Stimulated activated CD4-positive, alpha-beta T cell treated with anti-CD3 and anti-CD28 coated beads, Interleukin-1b, Interleukin-23, amount 100 ng/mL, for 24 hours (primary cell): ENCODE measurements at places on chromosomes 1 and 21.

DNA sequence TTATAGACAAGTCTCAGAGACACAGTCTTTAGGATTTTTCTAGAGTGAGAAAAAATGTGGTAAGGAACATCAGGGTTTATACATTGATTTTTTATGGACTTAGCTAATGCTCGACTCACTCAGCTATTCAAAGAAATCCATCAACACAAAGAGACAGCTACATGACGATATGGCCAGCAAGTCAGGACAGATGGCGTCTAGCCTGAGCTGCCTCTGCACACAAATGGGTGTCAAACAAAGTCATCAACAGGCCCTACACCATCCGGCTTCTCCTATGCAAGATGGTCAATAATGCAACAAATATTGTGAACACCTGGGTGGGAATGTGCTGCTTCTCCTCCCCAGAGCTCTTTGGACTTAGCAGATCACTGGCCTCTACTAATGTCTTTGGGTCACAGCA lies 13.3 kb upstream of the ERICH3 start:
- DNase-seq, result no peak

DNA sequence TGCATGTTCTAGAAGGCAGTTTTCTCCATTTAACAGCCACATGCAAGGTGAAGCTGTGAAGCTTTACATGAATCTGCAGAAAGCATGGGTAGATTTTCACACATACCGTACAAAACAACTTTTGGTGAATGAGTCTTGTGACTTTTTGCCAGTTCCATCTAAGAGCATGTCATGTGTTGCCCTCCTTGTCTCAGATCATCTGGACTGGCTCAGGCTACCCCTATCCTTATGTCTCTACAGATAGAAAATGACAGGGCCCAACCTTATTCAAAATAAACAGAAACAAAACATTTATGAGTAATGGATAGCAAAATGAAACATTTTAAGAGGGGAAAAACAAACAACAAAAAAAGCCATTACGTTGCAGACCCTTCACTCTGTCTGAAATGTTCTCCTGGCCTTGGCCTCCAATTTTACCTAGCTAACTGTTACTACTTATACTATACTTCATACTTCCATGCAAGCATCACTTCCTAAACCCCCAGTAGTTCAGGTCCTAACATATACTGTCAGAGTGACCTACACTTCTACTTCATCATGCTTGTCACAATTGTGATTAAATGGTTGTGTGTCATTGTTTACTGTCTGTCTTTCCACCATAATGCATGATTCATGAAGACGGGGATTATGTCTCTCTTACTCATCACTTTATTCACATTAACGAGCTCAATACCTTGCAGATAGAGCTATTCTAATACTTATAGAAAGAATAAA lies 39.0 kb downstream of the LRRC8C start:
- DNase-seq, result no peak

- DNase-seq, result no peak
Measured at GRCh38 chr1:48030211-48030610, 33.0 kb upstream of the TRABD2B start.

GRCh38 chr21:29163341-29164115 lies 33.1 kb downstream of the MAP3K7CL start:
- no peak for DNase-seq

DNA sequence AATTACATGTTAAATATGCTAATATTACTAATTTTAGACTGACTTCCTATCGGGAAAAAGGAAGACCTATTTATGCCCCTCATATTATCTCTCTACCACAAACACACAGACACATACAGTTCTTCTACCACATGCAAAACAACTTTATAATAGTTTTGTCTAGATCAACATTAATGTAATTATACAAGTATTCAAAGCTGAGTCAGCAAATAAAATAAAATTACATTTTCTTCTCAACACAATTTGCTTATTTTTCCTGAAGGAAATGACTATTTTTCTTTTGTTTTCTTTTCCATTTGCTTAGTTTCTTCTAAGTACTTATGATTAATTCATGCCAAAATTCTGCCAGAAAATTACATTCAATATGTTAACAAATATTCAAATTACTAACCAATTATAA lies 654.2 kb downstream of the AMY1C start:
- no peak for DNase-seq

GRCh38 chr1:230641900-230642262 lies 400 bp upstream of the COG2 start:
- no peak for DNase-seq

GRCh38 chr1:61131716-61132115 lies 49.4 kb downstream of the NFIA start:
- no peak for DNase-seq

GRCh38 chr1:10962483-10962882 lies 50.0 kb upstream of the TARDBP start:
- no peak for DNase-seq

DNA sequence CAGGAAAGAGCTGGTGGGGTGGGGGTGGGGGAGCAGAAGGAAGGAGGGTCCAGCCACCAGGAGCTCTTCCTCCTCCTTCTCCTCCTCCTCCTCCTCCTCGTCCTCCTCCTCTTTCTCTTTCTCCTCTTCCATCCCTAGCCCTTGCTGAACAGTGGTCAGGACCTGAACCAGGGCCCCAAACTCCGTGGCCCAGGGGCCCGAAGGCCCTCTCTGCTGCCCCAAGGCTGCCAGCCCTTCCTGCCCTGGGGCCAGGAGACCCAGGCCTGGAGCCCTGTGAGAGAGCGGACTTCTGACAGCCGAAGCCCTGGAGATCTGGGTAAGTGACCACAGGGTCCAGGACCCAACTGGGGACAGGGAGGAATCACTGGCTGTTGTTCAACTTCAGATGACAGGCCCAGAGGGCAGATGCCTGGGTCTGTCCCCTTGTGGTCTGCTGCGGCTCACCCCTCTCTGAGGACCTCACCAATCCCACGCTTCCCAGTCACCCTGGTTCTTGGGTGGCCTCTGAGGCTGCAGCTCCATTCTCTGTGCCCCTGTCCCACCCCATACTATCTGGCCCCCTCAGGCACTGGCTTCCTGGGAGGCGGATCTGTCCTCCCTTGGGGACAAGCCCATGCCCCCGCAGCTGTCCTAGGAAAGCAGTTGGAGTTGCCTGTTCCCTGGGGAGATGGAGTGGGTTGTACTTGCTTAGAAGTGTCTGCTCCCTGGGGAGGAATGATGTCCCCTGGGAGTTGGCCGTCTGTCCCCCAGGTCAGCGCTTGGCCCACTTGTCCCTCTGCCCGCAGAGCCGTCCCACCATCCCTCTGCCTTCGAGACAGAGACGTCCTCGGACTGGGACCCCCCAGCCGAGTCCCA lies 51.8 kb downstream of the VWA5B1 start:
- no peak for DNase-seq

GRCh38 chr1:47226121-47226838 lies 5.7 kb downstream of the TAL1 start:
- no peak for DNase-seq

DNA sequence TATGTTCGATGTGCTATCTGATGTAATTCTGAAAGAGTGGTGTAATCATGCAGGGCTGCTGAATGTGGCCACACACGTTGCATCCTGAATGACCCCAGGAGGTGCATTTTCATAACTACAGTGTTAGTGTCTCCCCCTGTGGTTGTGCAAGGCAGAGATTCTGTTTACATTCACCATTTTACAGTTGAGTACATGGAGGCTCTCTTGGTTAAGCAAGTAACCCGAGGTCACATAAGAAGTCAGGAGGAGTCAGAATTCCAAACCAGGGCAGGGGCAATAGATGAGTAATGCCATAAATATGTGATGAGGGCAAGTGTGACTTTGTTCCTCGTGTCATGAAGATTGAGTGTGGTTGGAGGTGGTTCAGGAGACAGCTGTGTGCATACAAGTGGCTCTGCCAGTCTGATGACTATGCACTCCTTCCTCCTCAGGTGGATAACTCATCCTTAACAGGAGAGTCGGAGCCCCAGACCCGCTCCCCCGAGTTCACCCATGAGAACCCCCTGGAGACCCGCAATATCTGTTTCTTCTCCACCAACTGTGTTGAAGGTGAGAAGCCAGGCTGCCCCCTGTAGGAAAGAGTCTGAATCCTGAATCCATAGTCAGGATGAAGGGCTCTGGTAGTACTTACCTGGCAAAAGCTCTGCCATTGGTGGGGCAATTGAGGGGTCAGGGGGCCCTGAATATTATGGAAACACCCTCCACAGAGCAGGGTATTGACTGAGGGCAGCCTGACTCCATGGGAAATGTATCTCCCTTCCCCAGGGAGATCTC lies 9.3 kb downstream of the ATP1A2 start:
- DNase-seq, result no peak

DNA sequence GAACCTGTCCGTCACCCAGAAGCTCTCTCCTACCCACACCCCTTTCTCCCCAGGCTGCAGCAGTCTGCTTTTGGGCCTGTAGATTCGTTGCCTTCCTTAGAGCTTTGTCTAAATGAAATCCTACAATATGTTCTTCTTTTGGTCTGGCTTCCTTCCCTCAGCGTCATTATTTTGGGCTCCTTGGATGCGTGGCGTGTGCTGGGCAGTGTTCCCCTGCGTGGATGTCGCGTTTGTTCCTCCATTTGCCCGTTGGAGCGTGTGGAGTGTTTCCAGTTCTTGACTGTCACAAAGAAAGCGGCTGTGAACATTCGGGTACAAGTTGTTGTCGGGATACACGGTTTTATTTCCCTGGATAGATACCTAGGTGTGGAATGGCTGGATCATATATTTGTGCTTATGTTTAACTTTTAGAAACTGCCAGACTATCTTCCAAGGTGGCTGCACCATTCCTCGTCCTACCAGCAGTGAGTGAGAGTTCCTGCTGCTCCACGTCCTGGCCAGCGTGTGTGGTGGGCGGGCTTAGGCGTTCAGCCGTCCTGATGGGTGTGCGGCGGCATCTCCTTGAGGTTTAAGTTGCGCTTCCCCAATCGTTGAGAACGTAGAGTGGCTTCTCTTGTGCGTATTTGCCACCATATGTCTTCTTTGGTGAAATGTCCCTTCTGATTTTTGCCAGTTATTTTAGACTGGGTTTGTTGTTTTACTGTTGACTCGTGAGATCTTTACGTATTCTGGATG lies 31.7 kb downstream of the SKI start:
- no peak for DNase-seq

- no peak for DNase-seq
Measured at GRCh38 chr1:60149251-60149650, 75.7 kb upstream of the C1orf87 start.

GRCh38 chr1:114540272-114540671 lies 29.3 kb upstream of the TRIM33 start:
- no peak for DNase-seq

- no peak for DNase-seq
Measured at GRCh38 chr1:15674386-15675159, 9.5 kb upstream of the PLEKHM2 start.

- no peak for DNase-seq
Measured at GRCh38 chr1:145897969-145898368, 11.9 kb downstream of the ITGA10 start.

DNA sequence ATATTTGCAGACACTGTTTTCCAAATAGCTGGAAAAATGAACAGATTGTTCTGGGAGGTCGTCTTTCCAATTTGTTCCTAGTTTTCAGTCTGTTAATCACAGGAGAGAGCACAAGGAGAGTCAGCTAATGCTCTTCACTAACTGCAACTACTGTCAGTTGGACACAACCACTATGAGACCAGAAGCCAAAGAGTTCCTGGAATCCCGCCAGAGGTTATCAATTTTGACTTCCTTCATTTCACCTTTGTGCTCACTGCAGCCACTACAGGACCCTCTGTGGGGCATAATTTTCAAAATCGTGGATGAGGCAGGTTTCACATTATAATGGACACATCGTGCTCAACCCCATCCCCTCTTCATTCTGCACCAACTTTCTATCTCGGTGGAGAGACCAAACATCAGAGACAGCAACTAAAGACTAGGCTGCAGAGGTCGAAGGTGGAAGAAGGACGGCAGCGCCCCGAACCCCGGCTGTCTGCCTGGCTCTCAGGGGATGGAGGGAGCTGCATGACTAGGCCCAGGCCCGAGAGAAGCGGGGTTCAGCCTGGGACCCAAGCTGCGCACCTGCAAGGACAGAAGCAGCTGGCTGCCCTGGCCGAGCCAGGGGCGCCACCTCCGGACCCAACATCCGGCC lies 602 bp downstream of the KIAA0319L start:
- no peak for DNase-seq

GRCh38 chr1:67019600-67020136 lies 34.3 kb downstream of the SLC35D1 start:
- no peak for DNase-seq

GRCh38 chr1:111961016-111961415 lies 28.5 kb downstream of the KCND3 start:
- DNase-seq, result no peak

GRCh38 chr1:211731456-211732292 lies 56.3 kb upstream of the NEK2 start:
- DNase-seq, result no peak

GRCh38 chr1:186841599-186841998 lies 12.8 kb downstream of the PLA2G4A start:
- no peak for DNase-seq
